ENCODE measurements at places on chromosomes 2 and 18. TPM values are rescaled to one million over a fixed set of nuclear protein-coding genes. Genes with fewer than 3 reads are reported as not detected.

Gene ELOA2
- polyA plus RNA-seq = not detected

Gene EGR4
- not detected for polyA plus RNA-seq

Gene DOK6
- polyA plus RNA-seq = not detected

Gene SAG
- not detected for polyA plus RNA-seq

Gene CWC22
- 3.7 TPM for polyA plus RNA-seq

Gene MALT1
- polyA plus RNA-seq = 32.4 TPM

Gene UXS1
- polyA plus RNA-seq = 49.3 TPM

Gene RPRM
- polyA plus RNA-seq = not detected

Gene TUBB8B
- polyA plus RNA-seq = 0.30 TPM

Gene MAB21L4
- polyA plus RNA-seq = 1.1 TPM
